HFFc6 (cell line): ENCODE measurements at places on chromosomes 7 and 10.

DNA sequence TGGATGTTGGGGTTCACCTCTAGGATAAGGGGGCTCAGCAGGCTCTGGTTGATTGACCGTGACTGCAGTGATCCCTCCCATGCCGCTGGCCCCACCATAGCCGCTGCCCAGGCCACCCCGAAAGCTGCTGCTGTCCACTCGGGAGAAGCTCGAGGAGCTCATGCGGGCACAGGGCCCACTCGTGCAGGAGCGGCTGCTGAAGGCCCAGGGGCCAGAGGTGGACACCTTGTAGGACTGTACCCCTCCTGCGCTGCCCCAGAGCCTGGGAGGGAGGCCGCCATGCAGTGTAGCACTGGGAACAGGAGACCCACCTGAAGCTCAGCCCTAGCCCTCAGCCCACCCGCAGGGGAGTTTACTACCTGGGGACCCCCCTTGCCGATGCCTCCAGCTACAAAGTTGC is 70.0 kb downstream of the CHRM2 start:
- no peak for DNase-seq

GRCh38 chr7:131488361-131488760 is 68.1 kb downstream of the PODXL start:
- DNase-seq = no peak

DNA sequence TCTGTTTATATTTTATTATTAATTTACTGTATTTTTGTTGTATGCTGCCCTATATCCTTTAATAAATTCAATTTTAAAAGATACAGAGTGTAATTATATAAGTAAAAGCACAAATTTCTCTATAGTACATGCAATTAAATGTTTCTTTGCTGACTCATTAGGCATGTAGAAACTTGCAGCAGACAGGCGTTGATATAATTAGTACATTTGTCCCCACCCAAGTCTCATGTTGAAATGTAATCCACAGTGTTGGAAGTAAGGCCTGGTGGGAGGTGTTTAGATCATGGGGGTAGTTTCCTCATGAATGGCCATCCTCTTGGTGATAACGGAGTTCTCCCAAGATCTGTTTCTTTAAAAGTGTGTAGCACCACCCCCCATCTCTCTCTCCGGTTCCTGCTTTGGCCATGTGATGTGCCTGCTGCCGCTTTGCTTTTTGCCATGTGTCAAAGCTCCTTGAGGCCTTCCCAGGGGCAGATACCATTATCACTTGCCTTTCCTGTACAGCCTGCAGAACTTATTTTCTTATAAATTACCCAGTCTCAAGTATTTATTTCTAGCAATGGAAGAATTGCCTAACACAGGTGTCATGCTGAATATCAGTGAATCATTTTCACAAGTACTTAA is 63.7 kb downstream of the TSPAN12 start:
- no peak for DNase-seq

DNA sequence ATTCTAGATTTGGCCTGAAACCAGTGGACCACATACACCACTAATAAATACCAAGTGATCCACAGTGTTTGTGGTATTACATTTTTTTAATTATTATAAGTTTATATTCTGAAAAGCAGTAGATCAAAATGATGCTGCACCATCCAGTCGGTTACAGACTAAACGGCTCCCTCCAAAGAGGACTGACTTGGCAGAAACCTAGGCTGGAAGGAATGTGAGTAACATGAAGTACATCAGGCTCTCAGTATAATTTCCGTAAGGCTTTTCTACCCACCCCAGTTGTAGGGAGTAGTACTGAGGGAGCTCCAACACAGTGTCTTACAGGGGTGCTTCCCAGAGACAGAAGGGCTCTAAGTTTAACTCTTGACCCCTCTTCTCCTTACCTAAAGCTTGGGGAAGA is 119.5 kb downstream of the TRRAP start:
- no peak for DNase-seq

DNA sequence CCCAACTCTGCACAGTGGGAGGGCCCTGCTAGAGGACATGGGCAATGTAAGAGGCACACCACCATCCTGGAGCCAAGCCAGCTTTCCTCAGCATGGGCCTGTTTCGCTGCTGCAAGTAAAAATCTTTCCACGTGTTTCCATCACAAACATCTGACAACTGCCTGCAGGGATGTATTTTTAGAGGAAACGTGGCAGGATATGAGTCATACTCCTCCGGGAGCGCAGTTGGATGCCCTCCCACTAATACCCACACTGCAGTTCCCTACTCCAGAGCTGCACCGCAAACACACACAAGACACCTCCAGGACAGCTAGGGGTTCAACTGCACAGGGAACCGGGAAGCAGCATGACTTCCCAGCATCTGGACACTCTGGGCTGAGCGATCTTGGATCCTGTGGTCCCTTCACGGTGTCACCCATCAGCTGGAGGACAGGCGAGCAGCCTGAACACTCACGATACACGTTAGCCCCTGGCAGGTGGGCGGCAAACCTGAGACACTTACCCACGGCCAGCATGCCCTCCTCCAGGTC is 26.1 kb downstream of the PLAC9 start:
- DNase-seq = peak; percentile 98

GRCh38 chr7:76063525-76063924 is 15.6 kb downstream of the MDH2 start:
- DNase-seq = no peak

GRCh38 chr10:109875828-109876821 is 47.2 kb downstream of the XPNPEP1 start:
- no peak for DNase-seq

- no peak for DNase-seq
These were observed 31.6 kb upstream of the AKR1C1 start for GRCh38 chr10:4931587-4931986.

DNA sequence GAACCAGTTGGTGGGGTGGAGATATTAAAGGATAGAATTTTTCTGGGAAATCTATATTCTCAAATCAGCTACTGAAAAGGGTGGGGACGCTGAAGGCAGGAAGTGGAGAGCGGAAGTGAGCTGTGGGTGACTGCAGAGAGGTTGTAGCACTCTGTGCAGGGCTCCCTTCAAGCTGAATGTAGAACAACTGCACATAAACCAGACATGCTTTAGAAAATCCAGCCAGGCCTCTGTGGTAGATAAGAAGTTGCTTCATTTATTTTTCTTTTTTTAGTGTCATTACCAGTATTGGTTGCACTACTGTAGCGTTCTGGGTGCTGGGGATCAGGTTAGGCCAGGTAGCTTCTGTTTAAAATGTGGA is 127.8 kb downstream of the CELF2 start:
- DNase-seq = no peak

DNA sequence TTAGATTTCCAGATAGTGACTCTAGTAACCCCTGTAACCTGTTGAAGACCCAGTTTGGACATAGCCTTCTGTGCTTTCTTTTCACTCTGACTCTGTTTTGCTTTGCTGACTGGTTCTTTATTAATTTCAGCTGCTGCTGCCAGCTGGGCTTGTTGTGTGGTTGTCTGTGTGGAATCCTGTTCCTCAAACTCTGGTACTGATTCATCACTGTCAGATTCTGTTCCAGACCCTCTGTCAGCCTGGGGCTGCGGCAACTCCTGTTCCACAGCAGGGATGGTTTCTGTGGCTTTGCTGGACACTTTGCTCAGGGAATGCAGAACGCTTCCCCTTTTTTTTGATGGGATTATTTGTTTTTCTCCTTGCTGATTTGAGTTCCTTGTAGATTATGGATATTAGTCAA is 104.9 kb downstream of the SEC23IP start:
- DNase-seq = no peak

- peak; percentile 24 for DNase-seq
These were observed 28.4 kb downstream of the DNAJC9 start for GRCh38 chr10:73218431-73219191.

DNA sequence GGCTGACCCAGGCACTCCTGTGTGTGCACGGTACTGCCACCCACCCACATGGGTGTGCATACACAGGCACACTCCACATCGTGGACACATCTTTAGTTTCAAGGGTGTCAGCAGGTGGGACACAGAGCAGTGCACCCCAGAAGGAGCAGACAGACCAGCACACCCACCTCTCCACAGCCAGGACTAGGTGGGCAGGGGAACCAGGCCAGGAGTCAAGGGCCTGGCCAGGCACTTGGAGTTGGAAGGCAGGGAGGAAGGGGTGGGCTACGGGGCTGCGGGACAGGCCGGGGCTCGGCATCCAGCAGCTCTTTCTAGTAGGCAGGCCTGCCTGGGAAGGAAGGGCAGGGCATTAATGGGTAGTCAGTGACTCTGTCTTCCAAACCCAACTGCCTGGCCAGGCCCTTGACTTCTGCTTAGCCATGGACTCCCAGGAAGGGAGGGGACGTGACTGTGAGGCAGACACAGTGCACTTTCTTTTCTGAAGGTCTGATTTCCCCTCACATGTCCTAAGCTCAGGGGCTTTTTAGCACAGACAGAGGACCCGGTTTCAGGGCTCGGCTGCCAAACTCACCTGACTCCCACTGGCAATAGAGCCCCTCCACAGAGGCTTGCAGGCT is 14.6 kb downstream of the RASGEF1A start:
- DNase-seq = no peak

- DNase-seq = no peak
These were observed 6.6 kb upstream of the SP8 start for GRCh38 chr7:20793248-20793647.

GRCh38 chr7:135558337-135558767 is 635 bp downstream of the NUP205 start:
- DNase-seq = peak; percentile 55

DNA sequence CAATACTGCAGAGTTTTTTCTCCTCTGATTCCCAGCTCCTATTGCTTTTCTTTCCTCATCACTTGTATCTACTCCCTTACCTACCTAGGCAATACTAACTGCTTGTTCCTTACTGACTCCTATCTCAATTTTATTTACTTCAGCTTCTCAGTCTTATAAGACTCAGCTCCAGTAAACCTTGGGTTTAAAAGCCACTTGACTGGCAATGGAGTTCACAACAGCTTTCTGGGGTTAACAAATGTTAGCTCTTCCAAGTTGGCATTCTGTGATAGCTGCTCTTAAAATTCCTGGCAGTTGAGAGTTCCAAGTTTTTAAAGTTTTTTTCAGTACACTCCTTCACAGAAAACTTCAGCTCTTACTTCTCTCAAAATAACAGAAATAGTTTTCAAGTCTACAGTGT is 14.2 kb downstream of the ATAD1 start:
- no peak for DNase-seq

DNA sequence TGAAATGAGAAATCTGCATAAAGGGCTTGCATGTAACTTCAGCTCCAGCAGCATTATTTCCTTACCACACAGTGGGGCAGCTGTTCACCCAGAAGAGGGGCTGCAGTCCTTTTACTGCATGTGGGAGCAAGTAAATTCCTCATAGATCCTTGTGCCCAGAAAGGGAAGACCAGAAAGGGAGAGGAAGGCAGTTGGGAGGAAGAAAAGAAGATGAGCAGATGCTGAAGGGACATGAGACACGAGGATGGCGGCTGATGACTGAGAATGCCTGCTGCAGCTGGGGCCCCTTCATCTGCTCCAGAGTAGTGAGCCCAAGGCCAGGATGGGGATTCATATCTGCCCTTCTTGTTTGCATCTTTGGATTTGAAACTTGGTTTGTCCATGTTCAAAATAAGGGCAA is 80.5 kb downstream of the WIPF3 start:
- DNase-seq = no peak

DNA sequence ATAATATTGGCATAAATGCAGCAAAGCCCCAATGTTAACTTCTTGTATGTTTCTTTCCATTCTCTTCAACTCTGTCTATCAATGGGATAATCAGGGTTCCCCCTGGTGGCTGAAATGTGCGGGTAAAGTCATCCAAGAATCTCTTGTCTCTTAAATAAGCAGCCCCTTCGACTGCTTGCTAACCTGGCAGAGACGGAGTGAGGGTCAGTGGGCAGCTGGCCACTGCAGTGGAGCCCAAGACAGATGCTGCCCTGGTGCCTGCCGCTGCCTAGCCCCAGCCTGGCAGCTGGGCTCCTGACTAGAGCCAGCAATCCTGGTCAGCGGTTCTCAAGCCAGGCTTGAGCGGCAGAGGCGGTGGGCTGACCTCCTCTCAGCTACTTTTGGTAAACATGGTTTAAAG is 248.9 kb downstream of the COBL start:
- peak; percentile 58 for DNase-seq

GRCh38 chr10:32217216-32217615 is 129.7 kb downstream of the EPC1 start:
- DNase-seq = no peak

DNA sequence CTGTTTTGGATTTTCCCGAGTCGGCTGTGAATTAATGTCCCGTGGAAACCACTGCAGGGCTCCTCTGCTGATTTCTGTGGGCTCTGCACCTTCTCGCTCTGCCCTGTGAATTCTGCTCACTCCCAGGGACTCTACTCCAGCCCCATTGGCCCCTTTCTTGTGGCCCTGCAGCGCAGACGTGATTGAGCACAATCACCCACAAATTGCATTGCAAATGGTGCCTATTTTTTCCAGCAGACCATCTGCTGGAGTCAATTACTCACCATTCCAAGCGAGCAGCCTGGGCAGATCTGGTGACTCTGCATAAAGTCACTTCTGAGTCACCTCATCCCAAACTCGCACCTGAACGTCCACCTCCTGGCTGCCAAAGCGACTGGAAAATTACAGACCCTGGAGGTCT is 235.8 kb downstream of the PAXIP1 start:
- DNase-seq = no peak

DNA sequence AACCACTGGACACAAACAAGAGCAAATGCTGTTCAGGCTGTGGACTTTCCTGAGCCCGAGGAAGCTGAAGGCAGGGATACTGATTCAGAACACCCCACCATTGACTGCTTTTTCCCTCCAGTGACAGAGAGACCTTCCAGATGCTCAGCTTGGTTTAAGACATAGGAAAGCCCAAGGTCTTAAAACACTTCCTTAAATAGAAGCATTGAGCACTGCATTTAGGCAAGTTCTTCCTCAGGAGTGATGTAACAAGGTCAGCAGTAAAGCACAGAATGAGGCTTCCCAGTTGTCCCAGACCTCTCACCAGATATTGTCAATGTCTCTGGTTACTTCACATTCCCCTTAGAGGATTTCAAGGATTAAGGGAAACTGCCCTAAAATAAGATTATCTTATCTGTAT is 19.6 kb upstream of the CDCA7L start:
- DNase-seq = no peak

DNA sequence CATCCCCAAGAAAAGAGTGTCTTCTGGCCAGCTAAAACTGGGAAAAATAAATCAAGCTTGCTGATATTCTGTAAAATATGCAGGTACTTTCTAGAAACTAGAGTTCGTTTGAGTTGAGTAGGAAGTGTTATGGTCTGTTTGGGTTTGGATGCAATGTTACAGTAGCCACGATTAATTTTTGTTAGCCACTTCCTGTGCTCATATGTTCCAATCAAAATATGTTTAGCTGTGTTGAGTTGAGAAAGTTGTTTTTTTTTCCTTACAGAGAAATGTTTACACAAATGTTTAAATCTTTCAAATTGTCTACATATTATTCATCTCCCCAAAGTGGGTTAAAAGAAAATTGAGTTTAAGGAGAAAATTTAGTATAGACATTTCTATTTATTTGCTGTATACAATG is 11.3 kb upstream of the LAMB1 start:
- DNase-seq = no peak

GRCh38 chr7:142874837-142875236 is 10.7 kb downstream of the TRPV6 start:
- DNase-seq = no peak
